ENCODE measurements at places on chromosomes 13 and 19. TPM values are rescaled to one million over a fixed set of nuclear protein-coding genes. Genes with fewer than 3 reads are reported as not detected.

The ZNF534 gene
- 0.31 TPM for total RNA-seq

The CACNG8 gene
- 0.29 TPM for total RNA-seq

The CTXN1 gene
- 0.91 TPM for total RNA-seq

DNA sequence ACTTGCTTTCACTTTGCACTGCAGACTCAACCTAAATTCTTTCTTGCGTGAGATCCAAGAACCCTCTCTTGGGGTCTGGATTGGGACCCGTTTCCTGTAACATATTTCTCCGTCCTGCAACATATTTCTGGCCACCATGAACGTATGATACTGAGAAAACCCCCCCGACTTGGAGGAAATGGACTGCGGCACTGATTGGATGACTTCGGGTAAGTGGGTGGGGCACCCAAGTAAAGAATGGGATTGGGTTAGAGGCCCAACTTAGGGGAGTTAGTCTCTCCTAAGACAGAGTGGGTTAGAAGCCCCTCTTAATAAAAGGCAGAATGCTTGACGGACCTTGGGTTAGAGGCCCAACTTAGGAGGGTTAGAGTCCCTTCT is 690.4 kb downstream of the UQCRFS1 start:
- DNase-seq = no peak

DNA sequence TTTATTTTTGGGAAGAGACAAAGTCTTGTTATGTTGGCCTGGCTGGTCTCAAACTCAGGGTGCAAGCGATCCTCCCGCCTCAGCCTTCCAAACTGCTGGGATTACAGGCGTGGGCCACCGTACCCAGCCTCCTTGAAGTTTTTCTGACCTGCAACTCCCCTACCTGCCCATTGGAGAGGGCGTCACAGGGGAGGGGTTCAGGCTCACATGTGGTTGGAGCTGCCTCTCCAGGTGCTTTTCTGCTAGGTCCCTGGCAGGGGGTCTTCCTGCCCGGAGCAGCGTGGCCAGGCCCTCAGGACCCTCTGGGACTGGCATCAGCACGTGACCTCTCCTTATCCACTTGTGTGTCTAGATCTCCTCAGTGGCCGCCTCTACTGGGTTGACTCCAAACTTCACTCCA is 27.2 kb downstream of the LDLR start:
- no peak for DNase-seq

- no peak for DNase-seq
Measured at GRCh38 chr13:55534306-55534705, 1606.4 kb upstream of the PRR20A start.

The ZNF221 gene
- total RNA-seq = 5.2 TPM

The LRRC63 gene
- 0.15 TPM for total RNA-seq

DNA sequence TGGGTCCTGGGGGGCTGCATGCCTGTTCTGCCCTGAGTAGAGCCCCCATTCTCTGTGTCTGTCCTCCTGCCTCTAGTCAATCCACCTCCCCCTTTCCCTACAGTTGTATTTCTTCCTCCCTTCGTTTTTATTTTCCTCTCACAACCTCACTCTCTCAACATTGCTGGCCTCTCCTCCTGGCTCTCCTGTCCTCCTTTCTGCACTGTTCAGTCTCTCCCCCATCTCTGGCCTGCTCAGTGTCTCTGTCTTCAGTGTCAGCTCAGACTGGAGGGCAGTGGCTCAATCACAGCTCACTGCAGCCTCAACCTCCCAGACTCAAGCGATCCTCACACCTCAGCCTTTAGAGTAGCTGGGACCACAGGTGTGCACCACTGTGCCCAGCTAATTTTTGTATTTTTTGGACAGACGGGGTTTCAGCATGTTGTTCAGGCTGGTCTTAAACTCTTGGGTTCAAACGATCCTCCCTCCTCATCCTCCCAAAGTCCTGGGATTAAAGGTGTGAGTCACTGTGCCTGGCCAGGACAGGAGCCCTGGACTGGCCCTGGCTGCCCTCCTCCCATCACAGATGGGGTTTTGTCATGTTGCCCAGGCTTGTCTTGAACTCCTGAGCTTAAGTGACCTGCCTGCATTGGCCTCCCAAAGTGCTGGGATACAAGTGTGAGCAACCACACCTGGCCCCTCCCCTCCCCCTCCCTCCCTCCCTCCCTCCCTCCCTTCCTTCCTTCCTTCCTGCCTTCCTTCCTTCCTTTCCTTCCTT is 32.0 kb upstream of the IGFL1 start:
- DNase-seq = no peak

DNA sequence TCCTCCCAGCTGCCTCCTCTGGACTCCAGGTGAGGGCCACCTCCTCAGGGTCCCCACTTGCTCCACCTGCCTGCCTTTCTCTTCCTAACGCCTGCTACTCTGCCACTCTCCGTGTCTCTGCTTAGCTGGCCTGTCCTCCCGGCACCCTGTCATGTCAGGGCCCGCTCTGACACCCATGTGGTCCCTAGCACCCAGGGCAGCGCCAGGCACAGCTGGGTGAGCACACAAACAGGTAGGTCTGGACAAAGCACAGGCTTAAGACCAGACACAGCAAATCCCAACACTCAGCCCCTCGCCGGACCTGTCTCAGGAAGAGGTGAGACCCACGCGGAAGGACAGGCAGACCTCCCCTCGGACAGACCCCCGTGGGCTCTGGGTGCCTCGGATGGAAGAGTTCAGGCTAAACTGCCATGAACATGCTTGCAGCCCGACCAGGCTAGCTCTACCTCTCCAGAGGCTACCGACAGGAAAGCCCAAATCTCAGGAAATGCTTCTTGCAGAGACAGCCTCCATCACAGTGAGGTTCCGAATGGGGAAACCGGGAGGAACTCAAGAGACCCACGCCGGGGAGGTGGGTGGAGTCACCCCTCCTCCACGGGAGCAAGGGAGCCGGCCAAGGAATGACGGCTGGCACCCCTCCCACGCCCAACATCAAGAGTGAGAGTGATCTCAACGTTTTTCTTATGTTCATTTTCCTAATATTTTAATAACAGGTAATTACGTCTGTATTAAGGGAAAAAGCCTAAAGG is 12.5 kb downstream of the ZNF787 start:
- peak; percentile 69 for DNase-seq

DNA sequence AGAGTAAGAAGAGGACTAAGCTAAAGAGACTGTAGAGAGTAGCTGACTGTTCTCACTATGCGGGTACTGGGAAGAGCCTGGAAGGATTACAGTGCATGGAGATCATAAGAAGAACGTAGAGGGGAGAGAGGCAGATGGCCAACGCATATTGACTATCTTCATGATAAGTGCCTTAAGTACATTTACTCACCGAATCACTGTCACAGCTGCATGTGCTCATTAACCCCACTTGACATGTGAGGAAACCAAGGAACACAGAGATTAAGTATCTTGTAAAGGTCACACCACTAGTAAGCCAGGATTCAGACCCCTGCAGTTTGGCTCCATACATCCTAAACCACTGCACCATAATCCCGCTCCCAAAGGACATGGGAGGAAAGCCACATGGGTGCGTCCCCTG is 34.1 kb downstream of the SMAD9 start:
- no peak for DNase-seq

The SEMA6B gene
- 24.8 TPM for total RNA-seq

DNA sequence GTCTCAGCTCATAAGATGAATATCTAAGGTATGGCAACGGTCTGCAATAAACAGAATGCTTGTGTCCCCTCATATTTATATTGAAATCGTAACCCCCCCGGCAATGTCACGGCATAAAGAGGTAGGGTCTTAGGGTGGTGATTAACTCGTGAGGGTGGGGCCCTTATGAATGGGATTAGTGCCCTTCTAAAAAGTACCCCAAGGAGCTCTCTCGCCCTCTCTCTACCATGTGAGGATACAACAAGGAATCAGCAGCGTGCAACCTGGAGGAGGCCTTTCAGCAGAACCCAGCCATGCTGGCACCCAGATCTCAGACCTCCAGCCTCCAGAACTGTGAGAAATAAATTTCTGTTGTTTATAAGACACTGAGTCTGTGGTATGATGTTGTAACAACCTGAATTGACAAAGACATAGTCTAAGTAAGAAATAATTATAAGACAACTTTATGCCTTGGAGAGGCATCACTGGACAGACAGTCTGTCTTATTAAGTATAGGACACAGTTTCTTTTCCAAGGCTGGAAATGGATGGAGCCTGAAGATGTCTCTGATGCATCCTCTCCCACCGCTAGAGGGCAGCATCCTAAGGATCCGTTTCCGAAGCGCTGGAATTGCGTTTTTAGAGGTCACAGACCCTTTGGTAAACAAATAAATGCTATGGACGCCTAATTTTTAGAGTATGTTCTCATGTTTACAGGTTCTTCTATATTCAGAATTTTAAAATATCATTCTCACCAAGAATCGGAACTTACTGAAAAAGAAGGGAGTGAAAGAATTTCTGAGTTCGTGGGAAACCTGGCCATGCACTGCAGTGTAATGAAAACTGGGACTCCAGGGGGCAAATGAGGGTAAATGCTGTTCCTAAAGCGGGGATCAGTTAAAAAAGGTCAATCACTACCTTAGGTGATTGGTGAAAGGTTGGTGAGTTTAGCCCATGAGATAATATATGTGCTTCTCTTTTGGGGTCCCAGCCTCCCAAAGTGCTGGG is 13.3 kb upstream of the LEUTX start:
- DNase-seq = peak; percentile 53

- DNase-seq = peak; percentile 37
Measured at GRCh38 chr19:38869160-38869835, 8.8 kb downstream of the RINL start.

- DNase-seq = no peak
Measured at GRCh38 chr13:65330287-65330686, 1899.8 kb downstream of the PCDH9 start.

GRCh38 chr13:106072014-106072413 is 463.4 kb downstream of the EFNB2 start:
- no peak for DNase-seq

All from left cardiac atrium (tissue), 4 donors.